Hippocampal formation (tissue), 2 donors: ENCODE measurements at places on chromosomes 4 and X.

- DNase-seq: no peak
These were observed 67.7 kb downstream of the MCF2 start for GRCh38 chrX:139640259-139640658.

DNA sequence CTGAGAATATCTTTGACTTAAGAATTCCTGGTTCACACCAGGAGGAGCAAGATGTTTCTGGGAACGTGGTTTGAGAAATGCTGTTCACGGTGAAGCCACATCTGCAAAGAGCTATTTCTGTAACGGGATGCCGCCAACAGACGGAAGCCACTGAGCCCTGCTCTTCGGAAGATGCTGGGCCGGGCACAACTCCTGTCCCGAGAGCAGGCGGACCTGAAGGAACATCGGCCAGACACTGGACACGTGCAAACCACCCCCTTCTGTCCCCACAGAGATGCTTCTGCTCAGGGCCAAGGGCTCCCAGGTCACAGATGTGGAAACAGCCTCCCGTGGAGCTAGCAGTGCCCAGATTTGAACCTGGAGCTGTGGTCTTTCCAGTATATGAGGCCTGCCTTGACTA, 24.3 kb downstream of the HMX1 start:
- DNase-seq: no peak

DNA sequence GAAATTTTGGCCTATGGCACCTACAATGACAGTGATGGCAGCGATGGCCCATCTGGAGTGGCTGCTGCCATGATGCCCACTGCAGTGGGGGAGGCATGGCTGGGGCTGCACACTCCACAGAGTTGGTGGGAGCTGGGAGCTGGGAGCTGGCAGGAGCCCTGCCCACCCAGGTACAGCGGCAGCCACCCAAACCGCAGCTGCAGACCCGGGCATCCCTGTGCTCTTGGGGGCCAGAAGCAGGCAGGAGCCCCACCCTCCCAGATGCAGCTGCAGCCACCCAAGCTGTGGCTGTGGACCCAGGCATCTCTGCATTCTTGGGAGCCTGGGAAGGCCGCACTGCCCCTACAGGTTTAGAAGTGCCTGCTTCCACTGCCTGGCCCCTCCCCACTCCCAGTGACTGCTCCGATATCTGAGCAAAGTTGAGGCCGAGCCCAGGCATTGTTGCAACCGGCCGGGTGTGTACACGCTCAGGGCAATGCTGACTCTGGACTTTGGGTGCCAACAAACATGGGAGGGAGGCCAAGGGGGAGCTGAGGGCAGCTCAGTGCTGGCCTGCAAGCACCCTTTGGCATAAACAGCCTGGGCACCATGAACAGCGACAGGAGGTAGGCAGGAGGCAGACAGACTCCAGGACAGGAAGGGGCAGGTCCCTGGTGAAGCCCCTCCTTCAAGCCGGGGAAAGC, 82.8 kb downstream of the PPP4R3C start:
- no peak for DNase-seq

DNA sequence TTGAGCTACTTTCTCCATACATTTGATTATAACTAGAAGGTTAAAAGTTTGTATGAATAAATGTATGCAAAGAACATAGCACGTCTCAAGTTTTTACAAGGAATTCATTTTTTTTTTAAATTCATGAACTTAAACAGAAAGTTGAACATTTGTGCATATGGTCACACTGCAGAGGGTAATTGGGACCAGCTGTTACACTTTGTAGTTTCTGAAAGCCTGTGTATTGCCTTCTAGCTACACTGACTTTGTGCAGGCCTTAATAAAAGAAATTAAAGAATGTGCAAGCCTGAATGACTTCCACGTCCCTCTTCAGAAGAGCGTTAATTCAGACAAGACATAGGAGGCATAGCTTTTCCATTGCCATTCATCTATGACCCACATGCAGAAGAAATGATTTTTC, 153.1 kb upstream of the PCDH18 start:
- DNase-seq: no peak

DNA sequence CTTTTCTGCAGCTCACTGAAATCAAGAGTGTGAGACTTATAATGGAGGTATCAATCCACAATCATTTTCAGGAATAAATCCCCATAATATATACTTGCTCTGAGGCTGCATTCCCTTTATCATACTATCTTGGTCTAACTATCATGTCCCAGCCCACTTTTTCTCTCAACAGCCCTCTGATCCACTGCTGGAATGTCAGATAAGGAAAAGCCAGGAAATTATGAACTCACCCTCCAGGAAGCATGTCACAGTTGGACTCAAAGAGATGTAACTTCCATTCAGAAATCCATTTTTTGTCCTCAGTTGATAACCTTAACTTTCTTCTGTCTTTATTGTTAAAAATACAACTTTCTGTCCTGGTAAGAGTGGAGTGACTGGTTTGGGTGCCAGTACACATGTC, 144.9 kb downstream of the PCDH19 start:
- no peak for DNase-seq

- no peak for DNase-seq
These were observed 40.8 kb downstream of the SORCS2 start for GRCh38 chr4:7233006-7233580.

- DNase-seq: no peak
These were observed 15.2 kb upstream of the HGFAC start for GRCh38 chr4:3426465-3427133.

DNA sequence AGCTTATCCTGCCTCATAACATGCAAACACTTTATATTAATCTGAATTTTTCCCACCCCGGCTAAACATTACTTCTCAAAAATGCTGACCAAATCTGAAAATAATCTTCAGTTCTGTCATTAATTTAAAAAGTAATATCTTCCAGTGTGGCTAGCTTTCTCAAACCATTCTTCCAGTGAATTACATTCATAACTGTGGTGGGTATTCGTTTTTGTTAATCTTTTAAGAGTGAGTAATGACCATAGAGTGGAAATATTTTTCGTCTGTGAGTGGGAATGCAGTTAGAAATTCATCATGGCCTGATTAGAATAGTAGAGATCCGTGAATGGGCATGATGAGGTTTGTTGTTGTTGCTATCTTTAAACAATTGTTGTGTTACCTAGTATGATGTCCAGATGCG, 138.6 kb upstream of the SFRP2 start:
- DNase-seq: no peak

- peak; percentile 2 for DNase-seq
These were observed 35.3 kb upstream of the VSIG4 start for GRCh38 chrX:66074920-66075879.

GRCh38 chr4:150005537-150005936, 72.7 kb upstream of the DCLK2 start:
- DNase-seq: no peak

GRCh38 chrX:21798677-21799219, 40.7 kb upstream of the MBTPS2 start:
- no peak for DNase-seq

- DNase-seq: no peak
These were observed at the start of gene AMER1 for GRCh38 chrX:64205441-64205734. AMER1 (minus strand) TSS chrX:64205708; CDS start chrX:64193286, 12,422 bp downstream.
